Inflammatory macrophage (primary cell): ENCODE measurements at places on chromosomes 11 and 22.

- no peak for DNase-seq
These were observed 84.6 kb downstream of the CLPB start for GRCh38 chr11:72349616-72350218.

GRCh38 chr11:125930076-125930450 lies 15.8 kb upstream of the VSIG10L2 start:
- no peak for DNase-seq

DNA sequence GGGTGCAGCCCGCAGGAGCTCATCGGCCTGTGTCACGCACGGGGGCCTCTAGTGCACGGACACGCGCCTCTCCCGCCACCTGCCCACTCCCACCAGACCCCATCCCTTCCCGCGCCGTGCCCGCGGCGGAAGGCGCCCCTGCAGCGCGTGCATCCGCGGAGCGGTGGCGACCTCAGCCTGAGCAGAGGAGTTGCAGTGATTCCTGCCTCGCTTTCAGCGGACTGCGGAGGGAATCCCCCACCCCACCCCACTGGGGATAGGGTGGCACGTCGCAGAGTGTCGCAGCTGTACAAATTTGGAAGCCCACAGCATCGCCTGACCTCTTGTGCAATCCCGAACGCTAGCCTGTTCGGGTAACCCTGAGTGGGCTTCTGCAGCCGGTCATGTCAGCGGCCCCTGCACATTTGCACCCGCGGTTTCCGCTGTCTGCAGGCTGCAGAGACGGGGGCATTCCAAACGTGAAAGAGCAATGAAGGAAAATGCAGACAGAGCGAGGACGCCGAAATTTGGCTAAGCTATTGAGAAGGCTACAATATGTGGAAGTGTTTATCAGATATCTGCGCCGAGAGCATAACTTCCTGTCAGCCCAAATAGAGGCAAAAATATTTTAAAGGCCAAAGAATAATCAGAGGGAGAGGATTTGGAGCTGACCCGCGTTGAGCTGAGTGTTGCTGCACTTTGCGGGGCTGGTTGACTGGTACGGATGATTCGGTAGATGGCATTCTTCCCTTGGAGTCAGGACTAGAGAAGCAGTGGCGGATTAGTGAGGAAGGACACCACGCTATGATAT lies 617 bp upstream of the ARHGAP20 start:
- DNase-seq: peak; percentile 31

- no peak for DNase-seq
These were observed 8.6 kb upstream of the IGLL5 start for GRCh38 chr22:22878801-22879674.

DNA sequence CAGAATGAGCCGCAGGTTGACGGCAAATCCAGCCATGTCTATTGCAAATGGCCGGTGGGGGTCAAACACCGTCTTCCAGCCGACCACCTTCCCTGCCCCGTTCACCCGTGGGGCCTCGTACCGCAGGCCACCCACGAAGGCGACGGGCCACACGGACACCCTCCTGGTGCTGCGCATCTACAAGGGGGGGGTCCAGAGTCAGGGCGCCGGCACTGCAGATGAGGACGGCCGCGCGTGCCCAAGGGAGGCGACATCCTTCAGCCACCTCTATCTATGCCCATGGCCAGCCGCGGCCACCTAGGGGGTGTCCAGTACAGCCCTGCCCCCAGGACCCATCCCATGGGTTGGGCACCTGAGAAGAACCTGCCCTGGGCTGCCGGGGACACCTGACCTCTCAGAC lies 29.2 kb downstream of the B3GAT1 start:
- no peak for DNase-seq
